Naive thymus-derived CD8-positive, alpha-beta T cell (primary cell): ENCODE measurements at places on chromosomes 4 and X. TPM values are rescaled to one million over a fixed set of nuclear protein-coding genes. Genes with fewer than 3 reads are reported as not detected.
A peak's percentile ranks its signal among the peaks of the same experiment; 100 is the strongest.

GRCh38 chrX:681989-682388 is 51.4 kb downstream of the SHOX start:
- peaks cover 6% of the 10 kb centered on the region for H3K36me3 ChIP-seq
- peaks cover 5% of the 10 kb centered on the region for H3K4me1 ChIP-seq
- no peak for DNase-seq
- H3K27ac ChIP-seq: no peak overlapping the region

DNA sequence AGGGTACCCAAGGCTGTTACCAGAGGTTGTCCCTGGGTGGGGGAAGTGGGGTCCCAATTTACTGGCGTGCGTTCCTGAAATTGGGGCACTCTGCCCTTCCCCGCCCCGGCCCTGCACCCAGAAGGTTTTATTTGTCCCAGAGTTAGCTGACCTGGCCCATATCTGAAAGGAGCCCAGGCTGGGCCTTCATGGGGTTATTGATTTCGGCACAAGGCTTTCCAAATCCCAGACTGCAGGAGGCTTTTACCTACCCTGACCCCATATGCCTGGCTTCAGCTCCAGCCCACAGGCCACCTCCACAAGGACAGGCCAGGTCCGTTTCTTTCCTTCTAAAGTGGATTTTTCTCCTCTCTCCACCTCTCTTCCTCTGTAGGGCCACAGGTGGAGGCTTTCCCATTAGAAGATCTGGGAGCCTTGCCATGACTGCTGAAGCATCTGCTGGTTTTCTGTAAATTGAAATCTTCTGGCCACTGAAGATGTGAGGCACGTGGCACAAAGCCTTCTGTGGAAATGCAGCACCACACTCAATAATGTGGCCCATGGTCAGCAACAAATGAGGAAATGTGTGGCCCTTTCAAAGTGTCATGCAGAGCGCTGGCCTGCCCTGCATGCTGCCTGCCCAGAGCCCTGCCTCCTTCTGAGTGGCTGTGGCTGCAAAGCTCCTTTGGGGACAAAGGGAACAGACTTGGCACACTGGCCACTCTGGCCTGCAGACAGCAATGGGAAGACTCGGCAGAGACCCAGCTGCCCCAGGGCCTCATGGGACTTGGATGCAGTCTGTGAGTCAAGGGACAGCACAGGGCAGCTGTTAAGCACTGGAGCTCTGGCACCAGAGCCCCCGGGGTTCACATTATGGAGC is 43.1 kb upstream of the MTM1 start:
- H3K36me3 ChIP-seq: no peaks in the 10 kb centered on the region
- no peak overlapping the region for H3K27ac ChIP-seq
- H3K4me1 ChIP-seq: no peaks in the 10 kb centered on the region
- H3K27me3 ChIP-seq: no peaks in the 10 kb centered on the region
- no peak overlapping the region for H3K4me3 ChIP-seq

DNA sequence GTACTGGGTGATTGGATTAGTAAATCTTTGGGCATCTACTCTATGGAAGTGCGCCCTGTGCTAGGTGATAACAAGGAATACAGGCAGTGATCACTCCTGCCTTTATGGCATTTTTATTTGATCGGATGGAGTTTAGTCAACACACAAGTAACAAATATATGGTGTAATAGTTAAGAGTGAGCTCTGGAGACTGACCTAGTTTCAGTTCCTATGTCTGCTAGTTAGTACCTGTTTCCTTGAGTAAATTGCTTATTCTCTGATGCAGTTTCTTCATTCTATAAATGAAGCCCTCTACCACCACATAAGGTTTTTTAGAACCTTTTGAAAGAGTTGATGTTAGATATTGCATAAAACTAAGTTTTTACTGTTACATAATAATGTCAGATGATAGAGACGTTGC is 134.6 kb downstream of the KDM6A start:
- DNase-seq: no peak
- H3K27me3 ChIP-seq: no peaks in the 10 kb centered on the region
- peaks cover 14% of the 10 kb centered on the region for H3K36me3 ChIP-seq
- peaks cover 21% of the 10 kb centered on the region for H3K4me1 ChIP-seq
- H3K27ac ChIP-seq: no peak overlapping the region

- no peaks in the 10 kb centered on the region for H3K36me3 ChIP-seq
- DNase-seq: no peak
- H3K4me3 ChIP-seq: no peak overlapping the region
- H3K27me3 ChIP-seq: no peaks in the 10 kb centered on the region
- no peaks in the 10 kb centered on the region for H3K4me1 ChIP-seq
- no peak overlapping the region for H3K27ac ChIP-seq
Observed at GRCh38 chr4:139918591-139918990, 235.4 kb downstream of the MAML3 start.

DNA sequence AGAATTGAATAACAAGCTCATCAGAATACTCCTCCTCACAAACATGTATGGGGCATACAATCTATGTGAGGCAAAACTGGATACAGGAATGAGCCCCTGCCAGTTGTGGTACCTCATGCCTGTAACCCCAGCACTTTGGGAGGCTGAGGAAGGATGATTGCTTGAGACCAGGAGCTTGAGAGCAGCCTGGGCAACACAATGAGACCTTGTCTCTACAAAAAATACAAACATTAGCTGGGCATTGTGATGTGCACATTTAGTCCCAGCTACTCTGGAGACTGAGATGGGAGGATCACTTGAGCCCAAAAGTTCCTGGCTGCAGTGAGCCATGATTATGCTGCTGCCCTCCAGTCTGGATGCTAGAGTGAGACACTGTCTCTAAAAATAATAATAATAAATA is 611.0 kb downstream of the NLGN4X start:
- no peak overlapping the region for H3K4me3 ChIP-seq
- H3K36me3 ChIP-seq: no peaks in the 10 kb centered on the region
- H3K27me3 ChIP-seq: no peaks in the 10 kb centered on the region
- H3K27ac ChIP-seq: no peak overlapping the region
- DNase-seq: no peak

- H3K36me3 ChIP-seq: no peaks in the 10 kb centered on the region
- no peak overlapping the region for H3K4me3 ChIP-seq
- DNase-seq: no peak
- H3K27me3 ChIP-seq: no peaks in the 10 kb centered on the region
Observed at GRCh38 chrX:124300405-124300804, 32.1 kb upstream of the TEX13D start.

GRCh38 chr4:43113196-43113595 is 220.7 kb downstream of the GRXCR1 start:
- H3K27ac ChIP-seq: no peak overlapping the region
- H3K4me3 ChIP-seq: no peak overlapping the region
- H3K4me1 ChIP-seq: no peaks in the 10 kb centered on the region

DNA sequence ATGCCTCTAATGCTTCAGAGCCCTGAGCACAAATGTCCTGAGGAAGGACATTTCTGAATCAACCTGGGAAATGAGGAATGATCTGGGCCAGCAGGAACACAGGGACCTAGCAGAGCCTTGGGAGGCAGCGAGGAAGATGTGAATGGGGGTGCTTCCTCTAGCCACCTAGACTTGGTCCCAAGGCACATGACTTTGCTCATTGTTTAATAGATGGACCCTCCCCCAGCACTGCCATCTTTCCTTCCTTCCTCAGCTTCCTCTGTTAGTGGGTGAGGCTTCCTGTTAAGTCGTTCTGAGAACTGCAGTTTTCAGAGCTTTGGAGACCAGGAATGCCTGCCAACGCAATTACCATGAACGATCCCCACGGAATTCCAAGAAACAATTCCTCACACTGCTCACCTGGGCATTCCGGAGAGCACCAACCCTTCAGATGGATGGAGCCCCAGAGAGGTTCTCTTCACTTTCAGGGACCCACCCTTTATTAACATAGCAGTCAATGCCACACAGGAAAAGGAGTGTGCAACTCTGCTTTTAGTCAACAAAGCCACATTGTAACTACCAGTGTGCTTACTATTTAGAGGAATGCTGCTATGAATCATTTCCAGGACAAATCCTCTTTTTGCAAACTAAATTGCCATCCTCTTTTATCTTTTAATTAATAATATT is 48.5 kb upstream of the STIM2 start:
- DNase-seq: no peak
- H3K27me3 ChIP-seq: peaks cover 3% of the 10 kb centered on the region
- H3K36me3 ChIP-seq: no peaks in the 10 kb centered on the region
- peak overlapping the region; percentile 55 for H3K27ac ChIP-seq

GRCh38 chrX:926991-927390 is 285.5 kb downstream of the CRLF2 start:
- no peaks in the 10 kb centered on the region for H3K4me1 ChIP-seq
- DNase-seq: no peak
- no peaks in the 10 kb centered on the region for H3K36me3 ChIP-seq
- H3K27me3 ChIP-seq: no peaks in the 10 kb centered on the region

- no peaks in the 10 kb centered on the region for H3K36me3 ChIP-seq
- H3K27ac ChIP-seq: no peak overlapping the region
- peaks cover 29% of the 10 kb centered on the region for H3K4me1 ChIP-seq
- H3K27me3 ChIP-seq: no peaks in the 10 kb centered on the region
Observed at GRCh38 chr4:148044912-148045352, 313.0 kb downstream of the ARHGAP10 start.

DNA sequence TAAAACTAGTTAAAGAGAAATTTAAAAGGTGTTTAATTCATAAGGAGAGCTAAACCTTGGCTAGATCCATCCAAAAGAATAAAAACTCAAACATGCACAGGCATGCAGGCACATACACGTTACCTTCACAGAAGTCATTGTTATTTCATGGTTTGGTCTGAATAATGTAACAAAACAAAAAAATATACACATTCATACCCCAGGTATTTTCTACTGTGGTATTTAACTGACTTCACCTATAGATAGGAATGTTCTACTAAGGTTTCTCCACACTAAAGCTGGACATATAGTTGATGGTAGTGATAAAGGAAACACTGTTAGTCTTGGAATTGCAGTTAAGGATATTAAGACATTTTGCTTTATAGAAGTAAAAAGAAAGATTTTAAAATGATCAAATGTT is 283.6 kb upstream of the PCDH10 start:
- DNase-seq: no peak
- no peaks in the 10 kb centered on the region for H3K4me1 ChIP-seq
- no peak overlapping the region for H3K27ac ChIP-seq
- no peak overlapping the region for H3K4me3 ChIP-seq
- H3K27me3 ChIP-seq: no peaks in the 10 kb centered on the region

CENPVL1 gene
- not detected for polyA plus RNA-seq

MAGT1 gene
- polyA plus RNA-seq: 42.2 TPM

GLRA2 gene
- not detected for polyA plus RNA-seq

DNA sequence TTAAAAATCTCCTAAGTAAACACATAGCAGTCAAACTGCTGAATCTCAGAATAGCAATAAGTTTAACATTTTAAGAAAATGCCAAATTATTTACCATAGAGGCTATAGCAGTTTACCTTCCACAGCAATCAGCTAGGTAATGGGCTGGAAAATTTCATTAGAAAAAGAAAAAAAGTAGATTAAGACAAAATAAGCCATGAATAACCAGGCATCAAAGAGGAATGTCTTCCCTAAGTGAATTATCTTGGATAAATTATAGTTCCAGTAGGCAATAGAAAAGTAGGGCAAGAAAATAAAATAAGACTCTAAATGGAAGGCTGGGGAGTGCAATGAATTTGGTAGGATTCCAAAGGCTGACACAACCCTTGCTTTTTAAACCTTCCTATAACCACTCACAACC is 722.8 kb downstream of the TRAM1L1 start:
- H3K27me3 ChIP-seq: no peaks in the 10 kb centered on the region
- H3K4me3 ChIP-seq: no peak overlapping the region
- H3K27ac ChIP-seq: no peak overlapping the region
- no peaks in the 10 kb centered on the region for H3K4me1 ChIP-seq
- H3K36me3 ChIP-seq: no peaks in the 10 kb centered on the region

TLR6 gene
- not detected for polyA plus RNA-seq

GRCh38 chrX:86507331-86507730 is 359.1 kb downstream of the DACH2 start:
- no peaks in the 10 kb centered on the region for H3K4me1 ChIP-seq
- no peaks in the 10 kb centered on the region for H3K27me3 ChIP-seq
- H3K27ac ChIP-seq: no peak overlapping the region
- no peak for DNase-seq
- no peak overlapping the region for H3K4me3 ChIP-seq

FGFBP2 gene
- 17.7 TPM for polyA plus RNA-seq

ODAM gene
- polyA plus RNA-seq: not detected

OTUD6A gene
- polyA plus RNA-seq: not detected

DNA sequence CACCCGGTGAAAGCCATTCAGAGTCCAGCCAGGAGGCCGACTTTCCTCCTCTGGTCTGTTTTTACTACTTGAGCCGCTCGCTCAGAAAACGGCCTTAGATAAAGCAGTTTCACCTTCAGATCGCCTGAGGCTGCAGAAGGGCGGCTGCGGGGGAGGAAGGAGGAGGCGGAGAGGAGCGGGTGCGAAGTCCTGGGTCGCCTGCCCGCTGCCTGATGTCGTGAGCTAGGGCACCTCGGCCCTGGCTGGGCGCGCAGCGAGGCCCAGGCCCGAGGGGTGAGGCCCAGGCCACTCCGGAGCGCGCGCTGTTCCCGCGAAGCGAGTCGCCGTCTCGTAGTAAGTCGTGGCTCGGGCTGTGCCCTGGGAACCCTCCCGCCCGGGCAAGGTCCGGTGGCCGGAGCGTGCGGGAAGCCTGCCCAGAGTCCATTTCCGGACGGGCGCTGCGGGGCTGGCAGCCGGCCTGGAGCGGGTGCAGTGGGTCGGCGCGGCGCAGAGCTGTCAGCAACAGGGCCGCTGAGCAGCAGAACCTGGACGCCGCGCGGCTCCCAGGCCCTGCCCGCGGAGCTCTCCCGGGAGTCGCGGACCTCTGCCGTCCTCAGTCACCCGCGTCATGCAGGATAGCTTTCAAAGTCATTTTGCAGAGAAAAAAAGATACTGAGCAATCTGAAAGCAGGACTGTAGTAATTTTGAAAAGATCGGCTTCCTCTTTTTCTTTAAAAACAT is 18.6 kb downstream of the TRIM2 start:
- no peaks in the 10 kb centered on the region for H3K27me3 ChIP-seq
- no peaks in the 10 kb centered on the region for H3K36me3 ChIP-seq
- H3K4me1 ChIP-seq: peaks cover 31% of the 10 kb centered on the region
- H3K4me3 ChIP-seq: peak overlapping the region; percentile 91

SSX2B gene
- polyA plus RNA-seq: not detected

GRCh38 chr4:140628016-140628415 is 59.3 kb upstream of the UCP1 start:
- no peaks in the 10 kb centered on the region for H3K4me1 ChIP-seq
- no peak for DNase-seq
- no peaks in the 10 kb centered on the region for H3K27me3 ChIP-seq

DNA sequence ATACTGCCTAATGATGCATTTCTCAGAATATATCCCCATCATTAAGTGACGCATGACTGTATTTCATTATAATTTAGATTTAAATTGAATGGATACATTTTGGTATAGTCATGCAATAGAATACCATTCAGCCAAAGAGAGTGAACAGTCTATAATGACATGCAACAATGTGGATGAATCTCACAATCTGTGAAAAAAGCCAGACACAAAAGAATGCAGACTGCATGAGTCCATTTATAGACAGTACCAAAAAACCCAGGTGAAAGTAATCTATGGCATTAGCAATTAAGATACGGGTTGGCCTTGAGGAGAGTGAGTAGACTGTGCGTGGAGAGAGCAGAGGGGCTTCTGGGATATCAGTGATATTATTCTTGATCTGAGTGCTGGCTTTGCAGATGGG is 239.7 kb upstream of the PGRMC2 start:
- H3K27me3 ChIP-seq: peaks cover 9% of the 10 kb centered on the region
- H3K36me3 ChIP-seq: no peaks in the 10 kb centered on the region
- peaks cover 5% of the 10 kb centered on the region for H3K4me1 ChIP-seq
- H3K27ac ChIP-seq: no peak overlapping the region
- no peak overlapping the region for H3K4me3 ChIP-seq
